ENCODE measurements at places on chromosomes 11 and 22.
A peak's percentile ranks its signal among the peaks of the same experiment; 100 is the strongest.

GRCh38 chr11:117959438-117960149, 26.6 kb upstream of the IL10RA start:
- DNase-seq: no peak

DNA sequence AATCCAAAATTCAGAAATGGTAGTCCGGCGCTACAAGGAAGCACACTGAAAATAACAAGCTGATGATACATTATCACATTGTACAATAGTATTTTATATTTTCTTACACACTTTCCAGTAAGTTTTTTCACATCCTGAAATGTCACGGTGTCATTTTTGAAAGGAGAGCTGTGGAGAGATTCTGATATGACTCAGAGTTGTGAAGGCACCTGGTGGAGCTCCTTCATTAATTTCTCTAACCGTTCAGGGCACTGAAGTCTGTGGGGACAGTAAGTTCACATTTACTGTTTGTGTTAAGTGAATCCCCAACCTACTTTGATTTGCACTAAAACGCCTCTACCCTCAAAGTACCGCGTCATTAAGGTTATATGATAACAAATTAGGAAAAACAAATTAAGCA, 13.3 kb downstream of the LDHAL6A start:
- DNase-seq: no peak

DNA sequence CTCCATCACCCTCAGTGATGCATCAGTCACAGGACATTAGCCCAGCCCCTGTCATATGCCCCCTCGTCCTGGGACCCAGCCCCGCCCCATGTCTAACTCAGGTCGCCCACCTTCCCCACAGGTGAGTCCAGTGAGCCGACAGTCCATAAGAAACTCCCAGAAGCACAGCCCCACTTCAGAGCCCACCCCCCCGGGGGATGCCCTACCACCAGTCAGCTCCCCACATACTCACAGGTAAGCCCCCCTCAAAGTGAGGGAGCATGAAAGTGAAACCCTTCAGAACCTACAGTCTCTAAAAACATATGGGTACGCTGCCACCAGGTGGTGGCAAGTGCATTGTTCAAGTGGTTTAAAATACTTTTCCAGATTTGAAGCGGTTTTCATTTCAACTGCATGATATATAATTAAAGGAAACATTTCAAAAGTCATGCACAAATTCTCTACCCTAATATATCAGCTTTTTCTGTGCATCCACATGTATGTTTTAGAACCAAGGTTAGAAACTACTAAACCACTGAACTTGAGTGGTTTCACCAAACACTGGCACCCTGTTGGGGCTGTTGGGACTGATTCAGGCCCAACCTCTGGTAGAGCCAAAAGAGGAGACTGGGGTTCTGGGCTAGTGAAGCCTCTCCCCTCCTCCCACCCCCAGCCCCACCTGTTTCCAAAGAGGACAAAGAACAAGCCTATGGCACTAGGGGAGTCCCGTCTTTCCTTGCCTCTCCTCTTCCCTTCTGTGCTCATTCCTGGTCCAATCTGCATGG, 17.3 kb downstream of the EPS8L2 start:
- peak; percentile 73 for DNase-seq

GRCh38 chr11:12140186-12140793, 29.9 kb downstream of the MICAL2 start:
- DNase-seq: no peak

DNA sequence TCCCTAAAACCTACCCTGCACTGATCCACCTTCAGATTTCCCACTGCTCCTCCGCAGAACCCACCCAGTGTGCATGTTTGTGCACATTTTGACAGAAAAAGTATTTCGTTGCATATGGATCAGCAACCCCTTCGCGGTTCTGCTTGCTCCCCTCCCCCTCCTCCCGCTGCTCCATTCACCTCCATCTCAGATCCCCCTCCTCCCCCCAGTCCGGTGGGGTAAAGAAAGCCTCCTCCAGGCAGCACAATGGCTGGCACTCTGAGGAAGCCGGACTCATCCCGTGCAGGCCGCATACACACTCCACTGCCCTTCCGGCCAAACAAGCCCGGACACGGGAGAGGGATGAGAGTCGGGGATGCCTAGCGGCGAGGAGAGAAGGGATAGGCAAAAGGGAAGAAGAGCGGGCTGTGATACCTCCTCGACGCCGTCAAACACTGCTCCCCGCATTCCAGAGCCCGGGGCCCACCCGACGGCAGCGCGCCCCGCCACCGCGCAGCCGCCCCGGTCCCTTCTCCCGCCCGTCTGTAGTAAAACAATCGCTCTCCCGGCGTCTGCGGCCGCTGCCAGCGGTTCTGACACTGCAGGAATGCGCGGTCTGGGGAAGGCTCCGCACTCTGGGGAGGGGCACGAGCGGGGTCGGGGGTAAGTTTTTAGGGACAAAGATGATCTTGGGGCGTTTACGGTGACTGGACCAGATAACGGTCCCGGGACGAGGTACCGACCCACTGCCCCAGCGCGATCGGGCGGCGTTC, 915 bp downstream of the FEZ1 start:
- peak; percentile 40 for DNase-seq

DNA sequence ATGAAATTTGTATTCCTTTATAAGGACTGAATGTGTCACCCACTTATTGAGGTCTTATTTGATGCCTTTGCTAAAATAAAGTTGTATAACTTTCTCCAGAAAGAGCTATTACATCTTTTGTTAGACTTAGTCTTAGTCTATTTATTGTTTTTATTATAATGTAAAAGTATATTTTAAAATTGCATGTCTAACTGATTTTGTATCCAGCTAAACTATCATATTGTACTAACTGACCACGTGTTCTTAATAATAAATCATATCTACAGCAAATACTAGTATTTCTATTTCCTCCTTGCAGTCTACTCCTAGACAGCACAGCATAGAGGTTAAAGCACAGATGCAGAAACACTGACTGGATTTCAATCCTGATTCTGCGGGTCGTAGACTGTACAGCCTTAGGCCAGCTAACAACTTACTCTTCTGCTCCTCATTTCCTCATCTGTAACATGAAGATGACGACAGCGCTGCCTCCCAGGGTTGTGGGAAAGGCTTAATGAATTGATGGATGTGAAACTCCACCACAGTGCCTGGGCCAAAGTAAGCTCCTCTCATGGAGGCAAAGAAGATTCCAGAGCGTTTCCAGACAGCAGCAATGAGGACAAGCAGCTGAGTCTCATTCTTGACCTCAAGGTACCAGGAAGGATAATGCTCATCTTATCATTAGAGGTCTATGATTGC, 13.2 kb downstream of the IFITM10 start:
- DNase-seq: no peak

Data from fibroblast of pulmonary artery (primary cell).